NCI-H187 (cell line): ENCODE measurements at places on chromosomes 12 and 14.

GRCh38 chr12:71790331-71790730, 35.7 kb downstream of the RAB21 start:
- DNase-seq: no peak

DNA sequence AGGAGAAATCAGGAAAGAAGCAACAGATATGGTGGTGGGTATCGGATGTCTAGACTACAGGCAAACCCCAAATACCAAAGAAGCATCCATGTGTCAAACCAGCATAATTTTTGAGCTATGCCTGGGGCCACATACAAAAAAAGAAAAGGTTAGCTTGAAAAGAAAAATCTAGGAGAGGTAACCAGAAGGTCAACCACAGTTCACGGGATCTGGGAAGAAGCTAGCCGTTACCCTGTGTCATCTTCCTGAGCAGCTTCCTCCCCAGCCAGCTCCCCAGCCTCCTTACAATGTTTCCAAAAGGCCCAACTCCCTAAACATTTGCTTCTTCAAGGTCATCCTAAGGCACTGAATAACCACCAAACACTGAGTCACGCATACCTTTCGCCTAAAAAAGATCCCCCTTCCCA, 3.1 kb downstream of the SINHCAF start:
- no peak for DNase-seq

DNA sequence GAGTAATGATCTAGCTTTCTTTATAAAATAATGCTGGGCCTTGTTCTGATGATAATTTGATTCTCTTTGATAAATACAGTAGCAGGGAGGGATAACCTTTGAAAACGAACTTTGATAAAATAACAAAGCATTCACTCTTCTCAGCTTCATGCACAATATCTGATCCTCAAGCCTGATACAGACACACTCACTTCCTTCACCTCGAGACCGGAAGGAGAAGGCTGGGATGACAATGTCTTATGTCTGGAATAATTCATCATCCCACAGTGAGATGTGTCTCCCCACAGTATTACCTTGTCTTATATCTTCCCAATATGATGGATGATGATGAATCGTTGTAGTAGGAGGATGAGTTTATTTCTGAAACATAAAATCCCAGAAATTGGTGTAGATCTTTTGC, 15.5 kb upstream of the NR1H4 start:
- no peak for DNase-seq

DNA sequence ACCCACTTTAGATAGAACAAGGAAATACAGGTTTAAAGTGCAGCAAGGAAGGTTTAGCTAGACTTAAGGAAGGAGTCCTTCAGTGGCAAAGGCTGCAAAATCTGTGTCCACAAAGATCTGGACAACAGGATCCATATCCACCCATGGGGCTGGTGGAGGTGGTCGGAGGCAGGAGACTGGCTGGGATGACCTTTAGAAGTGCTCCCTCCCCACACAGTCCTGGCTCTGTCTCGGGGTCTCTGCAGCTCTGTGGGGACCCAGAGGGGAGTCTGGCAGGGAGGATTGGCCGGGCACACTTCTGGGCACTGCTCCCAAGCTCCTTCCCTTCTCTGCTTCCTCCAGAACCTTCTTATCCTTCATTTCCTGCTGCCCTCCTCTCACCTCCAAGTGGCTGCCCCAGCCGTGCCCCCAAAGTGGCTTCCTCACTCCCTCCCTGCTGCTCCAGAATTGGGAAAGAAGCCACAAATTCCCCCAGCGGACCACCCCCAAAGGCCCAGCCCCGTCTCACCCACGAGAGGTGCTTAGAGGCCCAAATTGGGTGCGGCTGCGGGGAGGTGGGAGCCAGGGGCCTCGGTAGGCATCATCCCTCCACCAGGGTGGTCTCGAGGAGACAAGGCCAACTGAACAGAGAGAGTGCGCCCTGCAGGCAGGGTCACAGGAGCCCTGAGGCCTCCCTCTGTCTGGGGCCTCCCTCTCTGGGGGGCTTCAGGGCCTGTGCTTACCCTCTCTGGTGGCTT, 21.9 kb upstream of the PGF start:
- no peak for DNase-seq

- DNase-seq: peak; percentile 35
Measured at GRCh38 chr14:90332271-90332584, 487 bp upstream of the NRDE2 start.

DNA sequence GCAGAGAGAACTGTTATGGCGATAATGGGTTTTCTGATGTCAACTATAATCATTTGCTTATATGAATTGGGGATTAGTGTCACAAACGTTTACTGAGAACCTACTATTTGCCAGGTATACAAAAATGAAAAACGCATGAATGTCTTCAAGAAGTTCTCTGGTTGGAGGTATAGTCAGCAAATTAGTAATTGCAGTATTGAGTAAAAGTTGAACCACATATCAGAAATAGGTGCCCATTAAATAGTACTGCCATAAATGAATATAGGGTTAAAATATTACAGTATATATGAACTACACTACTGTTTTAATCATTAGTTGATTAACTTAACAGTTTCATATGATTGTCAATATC, 60.0 kb downstream of the PTPRB start:
- no peak for DNase-seq

- no peak for DNase-seq
Measured at GRCh38 chr12:5797661-5798060, 147.4 kb downstream of the ANO2 start.

GRCh38 chr12:33589576-33590114, 150.0 kb upstream of the SYT10 start:
- DNase-seq: no peak

GRCh38 chr12:20486233-20486632, 117.9 kb downstream of the PDE3A start:
- no peak for DNase-seq

GRCh38 chr14:36424478-36425102, 95.4 kb downstream of the NKX2-1 start:
- DNase-seq: peak; percentile 83

DNA sequence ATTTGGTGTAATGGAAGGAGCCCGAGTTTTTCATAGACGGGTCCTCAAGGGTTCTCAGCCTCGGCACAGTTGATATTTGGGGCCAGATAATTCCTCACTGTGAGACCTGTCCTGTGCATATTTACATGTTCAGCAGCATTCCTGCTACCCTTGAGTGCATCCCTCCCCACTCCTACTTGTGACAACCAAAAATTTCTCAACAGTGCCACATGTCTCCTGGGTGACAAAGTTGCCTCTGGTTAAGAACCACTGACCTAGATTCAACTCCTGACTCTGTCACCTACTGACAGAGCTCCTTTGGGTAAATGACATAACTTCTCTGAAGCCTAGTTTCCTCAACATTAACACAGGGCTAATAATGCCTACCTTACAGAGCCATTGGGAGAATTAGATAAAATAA, 60.4 kb downstream of the TTC9 start:
- no peak for DNase-seq

DNA sequence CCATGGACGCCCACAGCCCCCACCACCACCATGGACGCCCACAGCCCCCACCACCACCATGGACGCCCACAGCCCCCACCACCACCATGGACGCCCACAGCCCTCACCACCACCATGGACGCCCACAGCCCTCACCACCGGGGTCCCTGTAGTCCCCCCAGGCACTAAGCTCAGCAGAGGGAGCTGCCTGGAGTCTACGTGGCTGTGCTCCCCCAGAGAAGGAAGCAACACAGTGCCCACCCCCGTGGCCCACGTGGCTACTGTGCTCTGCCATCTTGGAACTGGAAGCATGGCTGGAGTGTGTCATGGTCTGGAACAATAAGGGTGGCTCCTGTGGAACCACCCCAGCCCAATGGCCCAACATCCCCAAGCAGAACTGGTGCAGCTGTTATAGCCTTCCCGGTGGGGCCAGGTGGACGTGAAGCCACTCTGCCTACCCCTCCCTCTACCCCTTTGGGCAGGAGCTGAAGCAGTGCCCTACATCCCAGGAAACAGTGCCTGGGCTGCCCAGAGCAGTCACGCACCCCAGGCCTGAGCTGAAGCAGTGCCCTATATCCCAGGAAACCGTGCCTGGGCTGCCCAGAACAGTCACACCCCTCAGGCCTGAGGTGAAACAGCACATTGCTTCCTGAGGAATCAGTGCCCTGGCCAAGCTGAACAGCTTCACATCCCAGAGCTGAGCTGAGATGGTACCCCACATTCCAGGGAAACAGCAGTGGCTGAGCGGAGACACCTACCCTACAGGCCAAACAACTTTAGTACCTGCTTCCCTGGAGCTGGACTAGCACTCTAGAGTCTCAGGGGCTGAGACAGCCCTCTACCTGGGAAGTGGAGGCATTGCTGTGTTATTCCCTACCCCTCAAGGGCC, 9.0 kb upstream of the SFSWAP start:
- no peak for DNase-seq

DNA sequence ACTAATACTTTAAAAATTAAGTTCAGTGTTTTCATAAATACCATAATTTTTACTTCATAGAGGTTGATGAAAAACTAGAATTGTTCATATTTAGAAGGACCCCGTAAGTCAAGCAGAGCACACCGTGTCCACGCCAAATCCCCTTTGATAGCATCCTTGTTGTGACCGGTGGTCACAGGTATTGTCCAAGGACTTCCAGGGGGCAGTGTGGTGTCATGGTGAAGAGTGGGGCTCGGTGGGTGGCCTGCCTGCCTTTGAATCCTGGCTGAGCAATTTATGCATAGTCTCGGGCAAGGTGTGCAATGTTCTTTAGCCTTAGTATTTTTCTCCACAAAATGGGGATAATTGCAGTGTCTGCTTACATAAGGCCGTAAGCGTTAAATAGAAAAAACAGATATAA, 169.9 kb downstream of the KTN1 start:
- no peak for DNase-seq

GRCh38 chr14:102819747-102820330, 42.6 kb downstream of the TRAF3 start:
- DNase-seq: no peak

- DNase-seq: no peak
Measured at GRCh38 chr14:60245380-60246177, 3.4 kb upstream of the PPM1A start.

- DNase-seq: no peak
Measured at GRCh38 chr12:123063535-123063934, 83.1 kb downstream of the ARL6IP4 start.

DNA sequence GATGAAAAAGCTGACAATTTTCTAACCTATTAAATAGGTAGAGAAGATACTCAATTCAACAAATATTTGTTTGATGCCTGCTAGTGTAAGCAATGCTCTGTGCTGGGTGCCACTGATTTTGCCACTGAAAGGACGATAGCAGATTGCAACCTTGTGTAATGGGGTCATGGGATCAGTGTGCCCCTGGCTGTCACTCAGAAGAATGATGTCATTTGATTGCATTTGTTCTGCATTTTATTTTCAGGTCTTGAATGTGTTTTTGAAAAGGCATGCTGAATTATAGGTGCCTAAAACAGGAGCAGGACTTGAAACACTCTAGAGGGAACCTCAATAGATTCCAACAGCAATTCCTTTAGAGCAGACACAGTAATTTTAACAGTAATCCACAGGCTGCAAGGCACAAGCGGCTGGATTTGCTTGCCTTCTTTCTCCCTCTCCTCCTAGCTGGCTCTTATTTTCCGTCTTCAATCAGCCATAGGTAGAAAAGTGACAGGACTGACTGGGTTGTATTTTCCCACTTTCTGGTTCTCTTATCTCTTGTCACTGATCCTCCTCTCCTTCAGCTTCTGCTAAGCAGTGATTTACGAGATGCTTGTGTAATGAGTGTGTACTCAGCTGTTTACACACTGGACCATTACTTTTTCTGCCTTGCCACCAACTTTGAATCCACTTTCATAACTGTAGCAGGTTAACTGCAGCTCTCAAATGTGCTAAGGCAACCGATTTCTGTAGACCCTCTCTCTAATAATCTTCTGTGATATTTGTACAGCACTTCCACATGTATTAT, 4.1 kb downstream of the PLXNC1 start:
- peak; percentile 48 for DNase-seq

- DNase-seq: no peak
Measured at GRCh38 chr12:105576261-105576660, 245.8 kb downstream of the C12orf75 start.

GRCh38 chr14:91009501-91010152, 50.8 kb downstream of the RPS6KA5 start:
- DNase-seq: no peak

DNA sequence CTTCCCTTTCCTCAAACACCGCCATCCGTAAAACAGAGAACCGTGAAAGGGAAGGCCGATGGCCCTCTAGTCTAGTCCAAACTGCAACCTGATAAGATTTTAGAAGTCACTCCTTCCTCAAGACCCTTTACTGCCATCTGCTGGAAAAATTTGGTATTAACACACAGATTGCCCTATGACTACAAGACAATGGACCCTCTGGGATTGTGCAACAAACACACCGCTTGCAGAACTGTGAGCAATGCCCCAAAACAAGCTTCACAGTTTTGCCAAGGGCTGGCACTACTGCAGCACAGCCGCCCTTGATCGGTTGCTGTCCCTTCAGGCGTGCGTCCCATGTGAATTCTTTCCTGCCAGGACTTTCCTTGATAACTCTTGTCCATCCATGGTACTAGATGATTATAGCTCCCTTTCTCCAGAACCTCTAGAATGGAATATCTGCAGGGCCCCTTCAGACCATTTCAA, 23.1 kb downstream of the LLPH start:
- peak; percentile 58 for DNase-seq

DNA sequence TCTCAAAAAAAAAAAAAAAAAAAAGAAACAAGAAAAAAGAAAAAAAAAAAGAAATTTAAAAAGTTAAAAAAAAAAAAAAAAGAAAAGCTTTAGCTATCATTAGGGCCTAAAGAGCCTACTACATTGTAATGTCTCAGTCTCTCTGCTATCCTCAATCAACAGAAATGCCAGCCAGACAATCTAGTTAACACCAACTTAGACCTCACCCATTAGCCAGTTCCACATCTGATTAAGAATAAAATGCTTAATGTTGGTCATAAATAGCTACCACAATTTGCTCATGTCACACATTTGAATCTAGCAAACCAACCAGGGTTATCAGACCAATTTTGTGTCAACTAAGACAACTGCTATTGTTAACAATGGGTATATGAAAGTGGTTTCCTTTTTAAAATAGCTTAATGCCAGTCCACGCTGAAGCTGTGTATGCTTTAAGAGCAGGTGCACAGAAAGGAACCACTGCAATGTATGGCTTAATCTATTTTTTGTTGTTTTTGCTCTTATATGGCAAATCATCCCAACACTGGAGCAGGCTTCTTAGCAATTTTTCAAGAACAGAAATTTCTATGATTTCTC, 45.5 kb upstream of the SELPLG start:
- DNase-seq: no peak

DNA sequence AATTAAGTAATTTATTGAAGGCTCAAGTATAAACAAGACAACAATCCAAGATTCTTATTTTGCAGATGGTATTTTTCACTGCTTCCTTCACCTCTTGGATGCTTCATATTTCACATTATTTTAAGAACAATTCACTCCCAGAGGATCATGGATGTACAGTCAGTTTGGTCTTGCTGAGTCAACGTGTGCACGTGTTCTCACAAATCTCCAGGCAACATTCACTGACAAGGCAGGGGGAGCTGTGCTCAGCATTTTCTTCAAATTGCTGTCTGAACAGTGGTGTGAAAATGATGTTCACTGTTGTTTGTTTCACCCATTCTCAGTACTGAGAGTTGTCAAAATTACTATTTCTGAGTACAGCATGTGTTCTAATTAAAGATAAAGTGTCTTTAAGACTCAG, 118.3 kb upstream of the SLC38A4 start:
- no peak for DNase-seq

GRCh38 chr12:42957561-42958290, 368.2 kb upstream of the PRICKLE1 start:
- DNase-seq: no peak

- no peak for DNase-seq
Measured at GRCh38 chr12:87920139-87920538, 109.1 kb downstream of the C12orf50 start.
